NCI-H460 (cell line): ENCODE measurements at places on chromosomes 11 and 22. TPM values are rescaled to one million over a fixed set of nuclear protein-coding genes. Genes with fewer than 3 reads are reported as not detected.

Gene NPTXR
- total RNA-seq: 0.12 and 0.37 TPM in 2 replicates

Gene SYT12
- 0.32 and 0.52 TPM in 2 replicates for total RNA-seq

DNA sequence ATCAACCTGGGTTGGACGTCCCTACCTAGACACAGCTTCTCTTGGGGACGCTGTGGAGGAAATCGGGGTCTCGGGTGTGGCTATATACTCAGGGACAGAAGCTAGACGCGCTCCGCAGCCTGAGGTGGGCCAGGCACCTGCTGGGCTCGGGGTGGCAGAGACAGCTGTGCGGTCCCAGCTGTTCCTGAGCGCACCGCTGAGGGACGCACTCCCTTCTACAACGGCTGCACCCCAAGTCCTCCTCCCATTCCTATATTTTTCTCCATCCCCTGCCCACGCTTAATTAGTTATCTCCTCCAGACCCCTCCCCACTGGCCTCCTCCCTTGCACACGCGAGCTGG, 188 bp upstream of the MTNR1B start:
- DNase-seq: no peak

- peak; percentile 22 for DNase-seq
These were observed 90.2 kb downstream of the SEZ6L start for GRCh38 chr22:26259510-26259909.

GRCh38 chr11:86292912-86293616, 9.0 kb upstream of the HIKESHI start:
- DNase-seq: no peak

GRCh38 chr22:28442711-28443525, 236.7 kb downstream of the TTC28 start:
- DNase-seq: no peak
